ENCODE measurements at places on chromosomes 12 and 14.

DNA sequence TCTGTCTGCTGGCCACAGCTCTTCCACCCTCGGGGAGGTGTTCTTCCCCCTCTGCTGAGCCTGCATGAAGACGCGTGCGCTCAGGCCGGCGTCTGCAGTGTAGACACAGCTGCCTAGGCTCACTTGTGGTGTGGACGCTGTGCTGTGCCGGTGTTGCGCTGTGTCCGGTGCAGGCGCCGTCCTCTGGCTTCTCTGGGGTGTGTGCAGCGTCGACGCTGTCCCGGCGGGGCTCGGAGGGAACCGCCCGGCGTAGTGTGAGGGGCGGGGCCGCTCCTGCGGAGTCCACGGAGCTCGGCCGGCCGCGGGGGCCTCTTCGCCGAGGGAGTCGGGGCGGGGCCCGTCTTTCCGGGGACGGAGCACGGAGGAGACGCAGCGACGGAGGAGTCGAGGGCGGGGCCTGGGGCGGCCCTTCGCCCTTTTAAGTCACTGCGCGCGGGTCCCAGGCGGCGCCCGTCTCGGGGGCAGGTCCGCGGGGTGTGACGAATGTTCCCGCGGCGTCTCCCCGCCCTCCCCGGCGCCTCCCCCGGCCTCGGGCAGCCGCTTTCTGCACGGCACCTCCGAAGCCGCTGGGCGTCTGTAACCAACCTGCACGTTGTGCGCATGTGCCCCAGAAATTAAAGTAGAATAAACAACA is 45.2 kb downstream of the NOC4L start:
- DNase-seq = peak; percentile 94

DNA sequence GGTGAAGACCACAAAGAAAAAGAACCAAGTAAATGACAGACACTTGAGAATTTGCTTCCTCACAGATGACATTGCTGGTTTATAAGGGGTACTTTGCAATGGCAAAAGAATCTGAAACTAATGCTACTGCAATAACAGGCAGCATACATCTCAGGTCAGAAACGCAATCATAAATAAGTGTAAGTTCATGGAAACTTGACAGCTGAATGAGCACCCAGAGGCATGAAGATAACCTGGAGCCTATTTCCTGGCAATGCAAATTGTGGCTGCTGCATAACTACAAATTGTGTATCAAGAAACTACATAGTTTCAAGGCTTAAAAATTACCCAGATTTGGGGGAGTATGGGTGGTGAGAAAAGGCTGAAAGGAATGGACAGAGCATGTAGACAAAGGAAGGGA is 8.5 kb upstream of the MYO1A start:
- DNase-seq = no peak

GRCh38 chr12:116392061-116392460 is 114.6 kb upstream of the MED13L start:
- no peak for DNase-seq

DNA sequence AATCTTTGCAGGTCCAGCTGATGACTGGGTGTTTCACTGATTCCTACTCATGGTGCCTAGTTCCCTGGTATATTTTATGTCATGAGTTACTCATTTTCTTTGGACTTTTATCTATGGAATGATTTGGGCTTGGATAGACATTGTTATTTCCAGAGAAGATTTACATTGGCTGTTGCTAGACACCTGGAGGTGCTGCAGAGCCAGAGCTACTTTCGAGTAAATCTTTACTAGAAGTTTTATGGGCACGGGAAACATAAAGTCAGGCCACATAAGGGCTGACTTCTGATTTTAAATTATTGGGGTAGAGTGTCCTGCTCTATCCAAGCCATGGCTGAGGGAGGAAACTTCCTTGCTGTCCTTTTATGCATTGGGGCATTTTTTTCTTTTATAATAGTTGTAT is 175.9 kb upstream of the ABCD2 start:
- DNase-seq = no peak

GRCh38 chr12:117850048-117850447 is 118.7 kb downstream of the KSR2 start:
- DNase-seq = peak; percentile 28

GRCh38 chr12:104083769-104084475 is 19.6 kb downstream of the HCFC2 start:
- peak; percentile 55 for DNase-seq

GRCh38 chr14:53328841-53329240 is 175.7 kb upstream of the DDHD1 start:
- DNase-seq = no peak

DNA sequence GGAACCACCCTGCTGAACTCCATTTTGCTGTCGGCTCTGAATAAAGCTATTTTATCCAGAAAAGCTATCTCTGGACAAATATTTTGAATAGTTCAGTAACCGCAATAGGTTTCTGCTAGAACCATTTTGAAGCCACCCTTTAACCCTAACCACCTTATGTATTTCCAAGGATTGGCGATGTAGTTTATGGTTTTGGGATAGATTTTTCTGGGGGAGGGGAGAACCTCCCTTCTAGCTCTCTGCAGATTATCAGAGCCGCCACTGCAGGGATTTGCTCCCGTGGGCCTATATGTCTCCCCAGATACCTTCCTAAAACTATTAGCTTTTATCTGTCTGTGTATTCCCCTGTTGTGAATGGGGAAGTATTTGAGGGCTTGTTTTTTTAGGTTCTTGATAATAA is 1.8 kb upstream of the TUBA1B start:
- no peak for DNase-seq

DNA sequence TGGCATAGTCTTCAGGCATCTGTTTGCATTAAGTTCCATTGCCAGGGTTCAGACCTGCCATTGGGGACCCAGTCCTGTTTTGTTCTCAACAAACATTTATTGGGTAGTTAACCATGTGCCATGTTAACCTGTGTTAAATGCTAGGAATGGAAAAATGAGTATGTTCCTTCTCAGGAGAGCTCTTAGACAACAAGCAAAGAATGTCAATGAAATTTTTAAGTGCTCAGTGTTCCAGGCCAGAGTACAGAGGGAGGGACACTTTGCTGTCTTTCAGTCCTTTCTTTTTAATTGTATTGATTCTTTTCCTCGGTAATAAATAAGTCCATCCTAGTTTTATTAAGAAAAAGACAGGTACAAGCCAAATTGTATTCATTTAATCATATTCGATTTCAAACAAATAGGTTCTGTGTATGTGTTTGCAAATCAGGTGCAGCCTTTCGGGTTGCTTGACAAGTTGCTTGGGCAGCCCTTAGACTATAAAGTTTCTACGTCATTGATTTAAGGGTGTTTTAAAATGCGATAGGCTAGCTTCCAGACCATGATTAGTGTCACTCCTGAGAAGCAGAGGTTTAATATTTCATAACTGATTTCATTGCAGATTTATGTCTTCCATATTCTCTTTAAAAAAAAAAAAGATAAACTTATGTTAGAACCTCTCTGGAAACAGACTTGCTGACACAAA is 123.1 kb downstream of the DERA start:
- DNase-seq = no peak

GRCh38 chr14:22047115-22047514 is 373.5 kb upstream of the OR4E1 start:
- no peak for DNase-seq

DNA sequence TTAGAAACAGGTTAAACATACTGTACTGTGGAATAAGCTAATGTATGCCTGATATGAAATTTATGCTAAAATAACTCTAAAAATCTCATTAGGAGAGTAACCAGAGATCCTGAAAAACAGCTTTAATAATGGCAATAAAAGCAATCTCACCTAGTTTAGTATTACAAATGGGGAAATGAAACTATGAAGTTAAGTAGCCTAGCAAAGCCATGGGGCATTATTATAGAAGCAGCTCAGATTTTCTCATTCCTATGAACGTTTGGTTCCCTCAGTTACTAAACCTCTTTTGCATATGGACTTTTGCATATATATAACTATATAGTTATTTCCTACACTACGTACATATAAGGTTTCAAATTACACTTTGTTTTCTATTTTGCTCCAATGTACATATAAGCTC is 25.0 kb upstream of the APPL2 start:
- no peak for DNase-seq

- no peak for DNase-seq
These were observed 32.9 kb upstream of the SPTLC2 start for GRCh38 chr14:77649326-77649725.

- no peak for DNase-seq
These were observed 95.3 kb downstream of the STXBP6 start for GRCh38 chr14:24954700-24955037.

DNA sequence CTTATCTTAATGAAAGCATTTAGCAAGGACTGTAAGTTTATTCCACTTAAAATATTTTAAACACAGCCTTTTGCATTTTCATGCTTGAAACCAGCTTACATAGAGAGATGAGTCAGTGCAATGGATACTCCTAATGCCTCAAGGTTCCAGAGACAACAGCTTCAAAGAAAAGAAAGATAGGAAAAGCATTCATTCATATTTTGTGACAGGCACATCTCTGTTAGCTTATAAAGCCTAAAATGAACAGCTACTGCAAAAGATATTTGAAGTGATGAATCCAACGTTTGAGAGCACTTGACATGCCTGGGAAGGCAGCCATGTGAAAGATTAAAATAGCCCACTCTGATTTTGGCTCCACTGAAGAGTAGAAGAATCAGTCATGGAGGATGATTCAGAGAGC is 814.5 kb downstream of the RPS29 start:
- no peak for DNase-seq

DNA sequence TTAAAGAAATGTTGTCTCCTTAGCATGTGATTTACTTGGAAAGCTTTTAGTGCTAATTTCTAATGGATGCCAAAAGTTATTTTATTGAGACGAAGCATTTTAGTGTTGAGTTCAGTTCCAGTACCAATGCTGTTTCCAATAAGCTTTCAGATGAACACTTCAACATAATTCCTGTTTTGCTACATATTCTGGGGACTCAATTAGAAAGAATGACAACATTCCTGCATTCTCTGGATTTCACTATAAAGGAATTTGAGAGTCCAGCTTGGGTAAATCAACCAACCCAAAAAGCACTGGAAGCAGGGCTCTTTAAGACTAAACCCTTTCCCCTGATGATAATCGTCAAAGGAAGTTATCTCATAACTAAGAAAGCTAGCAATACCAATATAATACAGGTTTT is 353.0 kb upstream of the TMTC1 start:
- DNase-seq = no peak

GRCh38 chr12:49783917-49784676 is 42.7 kb downstream of the TMBIM6 start:
- DNase-seq = no peak

- DNase-seq = no peak
These were observed 97.8 kb downstream of the SEC23A start for GRCh38 chr14:39005044-39005880.

DNA sequence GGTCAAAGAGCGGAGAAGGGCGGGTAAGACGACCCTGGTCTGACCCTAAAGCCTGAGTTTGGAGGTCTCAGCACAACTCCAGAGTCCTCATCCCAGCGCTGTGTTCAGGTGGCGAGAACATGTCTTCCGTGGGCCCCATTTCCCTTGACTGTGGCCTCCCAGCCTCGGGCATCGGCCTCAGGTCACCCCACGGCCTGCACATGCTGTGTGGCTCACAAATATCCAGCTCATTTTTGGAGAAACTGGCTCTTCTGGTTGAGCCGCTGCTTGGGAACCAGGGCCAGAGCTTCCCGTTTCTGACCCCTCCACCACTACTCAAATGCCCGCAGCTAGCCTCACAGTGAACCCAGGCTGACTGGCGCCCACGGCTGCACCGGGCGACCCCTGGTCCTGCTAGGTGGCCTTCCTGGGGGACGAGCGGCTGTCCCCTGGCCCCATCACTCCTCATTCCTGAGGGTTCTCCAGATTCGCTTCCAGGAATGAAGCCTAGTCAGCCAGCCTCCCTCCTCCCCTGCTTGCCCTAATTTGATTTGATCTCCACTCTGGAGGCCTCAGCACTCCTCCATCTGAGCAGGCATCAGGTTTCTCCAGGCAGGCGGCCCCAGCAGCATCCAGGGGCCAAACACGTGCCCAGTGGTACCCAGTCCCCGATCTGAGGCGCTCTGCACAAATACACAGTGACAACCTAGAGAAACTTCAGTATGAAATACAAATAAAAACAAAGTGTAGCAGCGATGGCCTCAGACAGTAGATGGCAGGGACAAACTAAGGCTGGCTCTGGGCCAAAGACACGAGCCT is 4.7 kb downstream of the P2RX2 start:
- DNase-seq = no peak
